ENCODE measurements at places on chromosomes 13 and 19. TPM values are rescaled to one million over a fixed set of nuclear protein-coding genes. Genes with fewer than 3 reads are reported as not detected.

GRCh38 chr13:79989217-79989661 lies 351.7 kb downstream of the SPRY2 start:
- peaks cover 17% of the 10 kb centered on the region for H3K4me1 ChIP-seq
- no peak overlapping the region for H3K4me3 ChIP-seq
- no peaks in the 10 kb centered on the region for H3K27me3 ChIP-seq
- no peak for DNase-seq

GRCh38 chr13:111632906-111633305 lies 312.5 kb downstream of the TEX29 start:
- no peaks in the 10 kb centered on the region for H3K36me3 ChIP-seq
- H3K4me1 ChIP-seq: peaks cover 16% of the 10 kb centered on the region
- H3K27me3 ChIP-seq: peaks cover 2% of the 10 kb centered on the region
- DNase-seq: no peak

- H3K4me3 ChIP-seq: no peak overlapping the region
- H3K36me3 ChIP-seq: no peaks in the 10 kb centered on the region
- no peaks in the 10 kb centered on the region for H3K27me3 ChIP-seq
Measured at GRCh38 chr13:46126552-46127357, 21.9 kb upstream of the CPB2 start.

DNA sequence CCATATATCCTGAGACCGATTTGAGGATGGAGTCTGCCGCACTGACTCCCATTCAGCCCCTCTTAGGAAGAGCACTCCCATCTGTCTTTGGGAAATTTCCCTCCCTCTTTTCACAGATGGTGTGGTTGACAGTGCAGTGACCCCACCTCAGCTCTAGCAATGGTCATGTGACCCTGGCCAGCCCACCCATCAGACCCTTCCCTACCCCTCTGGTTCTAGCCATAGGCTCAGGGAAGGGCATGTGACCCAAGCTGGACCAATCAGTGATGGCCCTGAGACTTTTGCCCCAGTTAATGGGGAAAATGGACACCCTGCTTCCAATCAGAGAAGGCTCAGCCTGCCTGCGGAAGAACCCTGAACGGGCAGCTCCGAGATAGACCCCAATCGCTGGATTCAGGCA lies 26.3 kb downstream of the IL12RB1 start:
- H3K4me3 ChIP-seq: no peak overlapping the region
- peaks cover 3% of the 10 kb centered on the region for H3K27me3 ChIP-seq
- no peaks in the 10 kb centered on the region for H3K36me3 ChIP-seq
- peaks cover 20% of the 10 kb centered on the region for H3K4me1 ChIP-seq

- peaks cover 35% of the 10 kb centered on the region for H3K4me1 ChIP-seq
- H3K27me3 ChIP-seq: peaks cover 5% of the 10 kb centered on the region
- H3K36me3 ChIP-seq: peaks cover 60% of the 10 kb centered on the region
- no peak for DNase-seq
Measured at GRCh38 chr19:58279925-58280316, 1.2 kb downstream of the ZNF8 start.

DNA sequence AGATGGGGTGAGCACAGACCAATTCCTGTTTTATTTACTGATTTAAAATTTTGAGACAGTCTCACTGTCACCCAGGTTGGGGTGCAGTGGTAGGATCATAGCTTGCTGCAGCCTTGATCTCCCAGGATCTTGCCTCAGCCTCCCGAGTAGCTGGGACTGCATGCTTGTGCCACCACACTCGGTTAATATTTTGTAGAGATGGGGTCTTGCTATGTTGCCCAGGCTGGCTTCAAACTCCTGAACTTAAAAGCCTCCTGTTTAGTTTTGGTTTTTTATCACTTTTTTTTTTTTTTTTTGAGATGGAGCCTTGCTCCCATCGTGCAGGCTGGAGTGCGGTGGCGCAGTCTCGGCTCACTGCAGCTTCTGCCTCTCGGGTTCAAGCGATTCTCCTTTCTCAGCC lies 4.7 kb downstream of the UBA52 start:
- H3K27ac ChIP-seq: no peak overlapping the region
- peaks cover 22% of the 10 kb centered on the region for H3K4me1 ChIP-seq
- no peak overlapping the region for H3K4me3 ChIP-seq
- DNase-seq: no peak
- peaks cover 5% of the 10 kb centered on the region for H3K36me3 ChIP-seq

GRCh38 chr13:77532983-77533382 lies 2.5 kb upstream of the SCEL start:
- H3K27ac ChIP-seq: no peak overlapping the region
- H3K4me3 ChIP-seq: no peak overlapping the region
- no peaks in the 10 kb centered on the region for H3K4me1 ChIP-seq

DNA sequence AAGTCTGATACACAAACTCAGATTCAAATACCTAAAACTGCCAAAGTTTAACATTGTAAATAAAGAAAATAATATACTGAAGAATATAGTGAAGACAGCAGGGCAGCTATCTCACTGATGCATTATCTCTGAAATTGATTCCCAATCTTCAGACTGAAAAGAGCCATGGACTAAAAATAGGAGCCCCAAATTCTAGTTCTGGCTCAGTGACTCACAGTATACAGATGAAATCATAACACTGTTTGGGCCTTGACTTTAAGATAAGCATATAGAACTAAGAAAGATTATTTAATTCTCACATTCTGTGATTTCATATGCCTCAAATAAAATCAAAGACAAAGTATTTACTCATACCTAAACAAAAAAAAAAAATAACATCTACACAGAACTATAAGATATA lies 53.9 kb downstream of the RBM26 start:
- no peaks in the 10 kb centered on the region for H3K4me1 ChIP-seq
- no peak overlapping the region for H3K4me3 ChIP-seq
- H3K36me3 ChIP-seq: peaks cover 6% of the 10 kb centered on the region
- no peak overlapping the region for H3K27ac ChIP-seq

DNA sequence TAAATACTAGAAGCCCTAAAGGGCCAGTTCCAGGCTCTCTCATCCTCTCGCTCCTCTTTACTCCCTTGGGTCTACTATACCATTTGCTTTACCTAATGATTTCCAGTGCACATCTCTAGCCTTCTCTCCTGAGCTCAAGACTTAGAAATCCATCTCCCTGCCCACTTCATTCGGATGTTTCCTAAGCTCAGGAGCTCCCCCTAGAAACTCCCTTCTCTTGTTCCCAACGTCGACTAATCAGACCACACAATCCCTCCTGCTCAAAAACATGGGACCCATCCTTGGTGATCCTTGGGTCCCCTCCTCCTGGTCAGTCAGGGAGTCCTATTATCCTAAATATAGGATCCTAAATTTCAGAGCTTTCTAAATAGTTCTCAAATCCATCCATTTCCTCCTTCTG lies 21.1 kb upstream of the STK24 start:
- no peaks in the 10 kb centered on the region for H3K27me3 ChIP-seq
- H3K4me3 ChIP-seq: no peak overlapping the region
- no peak for DNase-seq
- H3K36me3 ChIP-seq: no peaks in the 10 kb centered on the region

GRCh38 chr19:1248139-1248785 lies at the start of gene MIDN:
TSS of gene MIDN (plus strand) at chr19:1248583. CDS start at chr19:1250297, 1,714 bp downstream.
- H3K4me1 ChIP-seq: peaks cover 4% of the 10 kb centered on the region
- peak within 1 kb of the TSS; percentile 83 for H3K4me3 ChIP-seq
- DNase-seq: peak; percentile 59
- peak within 1 kb of the TSS; percentile 94 for H3K27ac ChIP-seq
- peaks cover 8% of the 10 kb centered on the region for H3K27me3 ChIP-seq

GRCh38 chr13:75785130-75785529 lies 149.0 kb downstream of the LMO7 start:
- H3K4me3 ChIP-seq: no peak overlapping the region
- H3K36me3 ChIP-seq: peaks cover 4% of the 10 kb centered on the region
- no peak overlapping the region for H3K27ac ChIP-seq
- no peaks in the 10 kb centered on the region for H3K27me3 ChIP-seq
- no peak for DNase-seq

DNA sequence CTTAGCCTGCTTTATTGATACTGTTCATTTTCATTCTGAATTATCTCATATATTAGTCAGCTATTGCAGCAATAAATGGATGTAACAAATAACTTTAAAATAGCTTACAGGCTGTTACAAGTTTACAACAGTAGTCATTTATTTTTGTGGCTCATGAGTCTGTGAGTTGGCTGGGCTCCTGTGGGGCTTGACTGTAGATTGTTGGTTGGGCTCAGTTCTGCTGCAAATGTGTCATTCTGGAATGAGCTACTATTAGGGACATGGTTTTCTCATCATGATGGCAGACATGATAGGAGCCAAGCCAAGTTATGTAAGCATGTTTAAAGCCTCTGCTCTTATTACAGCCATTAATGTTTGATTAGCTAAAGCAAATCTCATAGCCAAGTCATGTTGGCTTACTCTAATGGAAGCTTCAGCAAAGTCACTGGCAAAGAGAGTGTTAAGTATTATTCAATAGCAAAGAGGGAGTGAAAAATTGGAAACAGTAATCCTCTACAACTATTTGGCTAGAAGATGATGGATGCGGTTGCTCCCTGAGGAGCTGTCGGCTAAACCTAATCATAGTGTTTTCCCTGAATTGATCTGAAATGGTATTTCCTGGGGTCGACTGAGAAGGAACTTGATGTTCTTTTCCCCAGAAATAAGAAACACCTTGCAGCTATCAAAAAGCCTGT lies 391.3 kb downstream of the TDRD3 start:
- no peaks in the 10 kb centered on the region for H3K27me3 ChIP-seq
- H3K4me1 ChIP-seq: no peaks in the 10 kb centered on the region
- no peaks in the 10 kb centered on the region for H3K36me3 ChIP-seq
- no peak overlapping the region for H3K4me3 ChIP-seq
- H3K27ac ChIP-seq: no peak overlapping the region
- DNase-seq: no peak

GRCh38 chr13:41130356-41130755 lies 2.2 kb downstream of the KBTBD6 start:
- no peak overlapping the region for H3K27ac ChIP-seq
- H3K4me3 ChIP-seq: peak overlapping the region; percentile 99
- no peaks in the 10 kb centered on the region for H3K27me3 ChIP-seq
- no peak for DNase-seq

DNA sequence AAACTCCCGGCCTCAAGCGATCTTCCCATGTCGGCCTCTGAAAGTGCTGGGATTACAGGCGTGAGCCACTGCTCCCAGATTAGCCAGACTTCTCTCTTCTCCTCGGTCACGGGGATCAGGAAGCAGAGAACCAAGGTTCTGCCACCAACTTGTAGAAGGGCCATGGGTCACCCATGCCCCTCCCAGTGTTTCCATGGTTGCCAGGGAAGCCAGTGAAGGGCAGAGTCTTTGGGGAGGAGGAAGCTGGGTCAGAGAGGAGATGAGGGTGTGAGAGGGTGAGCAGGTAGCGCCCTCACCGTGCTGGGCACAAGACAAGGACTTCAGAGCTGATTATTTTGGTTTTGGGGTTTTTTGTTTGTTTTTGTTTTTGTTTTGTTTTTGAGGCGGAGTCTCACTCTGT lies 77.1 kb downstream of the GNG7 start:
- H3K4me1 ChIP-seq: peaks cover 4% of the 10 kb centered on the region
- H3K4me3 ChIP-seq: no peak overlapping the region
- H3K36me3 ChIP-seq: no peaks in the 10 kb centered on the region
- H3K27ac ChIP-seq: no peak overlapping the region

DNA sequence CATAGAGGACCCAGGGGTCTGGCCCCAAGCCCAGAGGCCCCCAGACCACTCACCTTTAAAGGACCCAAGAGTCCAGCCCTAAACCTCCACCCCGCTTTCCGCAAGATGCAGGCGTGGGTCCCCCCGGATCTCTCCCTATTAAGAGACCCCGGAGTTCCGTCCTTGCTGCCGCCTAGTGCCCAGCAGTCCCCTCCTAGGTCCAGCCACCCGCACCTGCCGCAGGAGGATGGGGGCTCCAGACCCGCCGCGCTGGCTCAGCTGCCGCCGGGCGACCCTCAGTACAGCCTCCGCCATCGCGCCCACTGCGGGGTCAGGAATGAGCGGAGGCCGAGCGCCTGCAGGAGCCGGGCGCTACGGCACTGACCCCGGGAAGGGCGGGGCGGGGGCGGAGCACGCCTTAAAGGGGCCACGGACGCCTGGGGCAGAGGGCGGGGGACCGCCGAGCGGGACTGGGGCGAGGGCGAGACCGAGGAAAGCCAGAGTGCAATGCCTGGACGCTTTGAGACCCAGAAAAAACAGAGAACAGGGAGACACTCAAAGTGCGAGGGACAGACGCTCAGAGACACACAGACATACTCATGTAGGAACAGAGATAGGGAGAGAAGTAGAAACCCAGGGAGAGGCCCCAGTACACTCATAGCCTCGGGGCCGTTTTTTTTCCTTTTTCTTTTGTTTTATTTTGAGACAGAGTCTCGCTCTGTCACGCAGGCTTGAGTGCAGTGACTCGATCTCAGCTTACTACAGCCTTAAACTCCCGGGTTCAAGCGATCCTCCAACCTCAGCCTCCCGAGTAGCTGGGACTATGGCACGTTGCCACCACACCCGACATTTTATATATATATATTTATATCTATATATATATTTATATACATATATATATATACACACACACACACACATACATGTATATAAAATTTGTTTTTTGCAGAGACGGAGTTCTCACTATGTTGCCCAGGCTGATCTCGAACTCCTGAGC lies at the start of gene ETHE1:
TSS of gene ETHE1 (minus strand) at position 318 of the 976 bp plus-strand sequence. CDS start at position 294, 24 bp downstream.
- H3K4me1 ChIP-seq: peaks cover 32% of the 10 kb centered on the region
- peaks cover 3% of the 10 kb centered on the region for H3K27me3 ChIP-seq
- no peaks in the 10 kb centered on the region for H3K36me3 ChIP-seq
- H3K4me3 ChIP-seq: peak within 1 kb of the TSS; percentile 95
- H3K27ac ChIP-seq: peak within 1 kb of the TSS; percentile 98

GRCh38 chr13:26343816-26344215 lies 89.9 kb downstream of the CDK8 start:
- H3K36me3 ChIP-seq: peaks cover 2% of the 10 kb centered on the region
- no peak for DNase-seq

DNA sequence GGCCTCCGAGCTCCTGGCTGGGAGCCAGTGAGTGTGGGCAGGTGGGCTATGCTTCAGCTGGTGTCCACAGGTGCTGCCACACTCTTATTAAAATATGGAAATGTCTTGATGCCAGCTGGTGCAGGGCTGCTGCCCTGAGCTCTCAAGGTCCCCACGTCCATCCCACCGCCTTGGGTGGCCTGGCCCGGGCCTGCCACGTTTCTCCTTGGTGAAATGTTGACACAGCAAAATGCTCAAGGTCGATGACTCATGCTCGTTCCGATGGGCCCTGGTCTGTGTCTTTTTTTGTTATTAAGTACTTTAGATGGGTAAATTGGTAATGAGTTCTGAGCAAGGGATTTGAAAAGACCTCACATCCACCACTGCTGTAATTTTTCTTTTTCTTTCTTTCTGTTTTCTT lies 524.7 kb downstream of the MYO16 start:
- no peaks in the 10 kb centered on the region for H3K27me3 ChIP-seq
- no peak overlapping the region for H3K4me3 ChIP-seq
- no peak overlapping the region for H3K27ac ChIP-seq
- peaks cover 37% of the 10 kb centered on the region for H3K4me1 ChIP-seq
- DNase-seq: no peak

The IGFL2 gene
- total RNA-seq: not detected

The TEKTIP1 gene
- 2.0 TPM for total RNA-seq

The IFNL1 gene
- not detected for total RNA-seq

The CEACAM21 gene
- 1.1 TPM for total RNA-seq

The TUBA3C gene
- not detected for total RNA-seq

The ZSCAN22 gene
- 6.2 TPM for total RNA-seq

The POU2F2 gene
- total RNA-seq: 2.5 TPM

The CEACAM8 gene
- total RNA-seq: not detected

The RABAC1 gene
- 83.8 TPM for total RNA-seq

The PIH1D1 gene
- 110 TPM for total RNA-seq

The CNN1 gene
- total RNA-seq: 1.8 TPM
